ENCODE measurements at places on chromosomes 1 and 21. TPM values are rescaled to one million over a fixed set of nuclear protein-coding genes. Genes with fewer than 3 reads are reported as not detected.

Gene CFAP57
- total RNA-seq: 0.12 TPM

Gene CAMTA1
- 34.4 TPM for total RNA-seq

Gene SLC45A1
- total RNA-seq: 0.20 TPM

Gene AQP10
- total RNA-seq: not detected

Gene CA6
- not detected for total RNA-seq

Gene PRKAA2
- total RNA-seq: 0.44 TPM

Gene LRRC38
- total RNA-seq: not detected

Gene CR2
- 1.7 TPM for total RNA-seq

Gene SPRR5
- total RNA-seq: 3.5 TPM

Gene RAB7B
- 18.9 TPM for total RNA-seq

Gene MPZ
- total RNA-seq: 1.4 TPM

Gene LCK
- total RNA-seq: 1.00 TPM

Gene ZBTB48
- 14.5 TPM for total RNA-seq

Gene GLIS1
- total RNA-seq: 0.20 TPM

Gene KCNJ15
- total RNA-seq: 15.5 TPM

Gene ADSS2
- total RNA-seq: 26.3 TPM

Gene LMOD1
- 4.1 TPM for total RNA-seq

Gene CD244
- 0.56 TPM for total RNA-seq

Gene NHLH1
- 0.08 TPM for total RNA-seq

Gene KCNE2
- total RNA-seq: not detected

Gene SDE2
- 9.5 TPM for total RNA-seq

Gene PARK7
- 170 TPM for total RNA-seq

Gene SFT2D2
- 46.9 TPM for total RNA-seq

Gene SLAMF7
- total RNA-seq: 6.3 TPM

Gene SPRR2A
- 5,244 TPM for total RNA-seq

Gene RAP1GAP
- total RNA-seq: 3.0 TPM

Gene OR2T33
- total RNA-seq: not detected

Gene LDLRAD1
- 0.24 TPM for total RNA-seq

Gene LHX8
- not detected for total RNA-seq

Gene DIO1
- not detected for total RNA-seq

Gene WLS
- total RNA-seq: 70.8 TPM

Gene TAS1R3
- 0.56 TPM for total RNA-seq

Gene BLACAT1
- 2.1 TPM for total RNA-seq

Gene FCRL4
- 0.04 TPM for total RNA-seq

Gene SLC25A33
- total RNA-seq: 3.6 TPM

Gene CENPF
- total RNA-seq: 28.1 TPM

Gene LEFTY1
- not detected for total RNA-seq

Gene KCNA10
- not detected for total RNA-seq

Gene CACNA1E
- 0.04 TPM for total RNA-seq

Gene CADM3
- 0.48 TPM for total RNA-seq

Gene TEX38
- not detected for total RNA-seq

Gene FAM20B
- total RNA-seq: 18.2 TPM

Gene TSPAN1
- 4.7 TPM for total RNA-seq

Gene TTC3
- total RNA-seq: 39.8 TPM

Gene MXRA8
- 2.0 TPM for total RNA-seq

Gene IVL
- 145 TPM for total RNA-seq

Gene FCRL5
- total RNA-seq: 0.72 TPM

Gene SLC41A1
- total RNA-seq: 7.2 TPM

Gene MCOLN2
- 0.52 TPM for total RNA-seq

Gene TGFB2
- total RNA-seq: 0.44 TPM

Gene MANEAL
- 3.1 TPM for total RNA-seq

Gene MEGF6
- total RNA-seq: 12.5 TPM

Gene PTGFR
- 0.24 TPM for total RNA-seq

Gene ENAH
- total RNA-seq: 41.0 TPM

Gene ST6GALNAC3
- 0.72 TPM for total RNA-seq
